ENCODE measurements at places on chromosomes 2 and 18. TPM values are rescaled to one million over a fixed set of nuclear protein-coding genes. Genes with fewer than 3 reads are reported as not detected.
A peak's percentile ranks its signal among the peaks of the same experiment; 100 is the strongest.

Gene SCN7A
- total RNA-seq, result 1.6 TPM

DNA sequence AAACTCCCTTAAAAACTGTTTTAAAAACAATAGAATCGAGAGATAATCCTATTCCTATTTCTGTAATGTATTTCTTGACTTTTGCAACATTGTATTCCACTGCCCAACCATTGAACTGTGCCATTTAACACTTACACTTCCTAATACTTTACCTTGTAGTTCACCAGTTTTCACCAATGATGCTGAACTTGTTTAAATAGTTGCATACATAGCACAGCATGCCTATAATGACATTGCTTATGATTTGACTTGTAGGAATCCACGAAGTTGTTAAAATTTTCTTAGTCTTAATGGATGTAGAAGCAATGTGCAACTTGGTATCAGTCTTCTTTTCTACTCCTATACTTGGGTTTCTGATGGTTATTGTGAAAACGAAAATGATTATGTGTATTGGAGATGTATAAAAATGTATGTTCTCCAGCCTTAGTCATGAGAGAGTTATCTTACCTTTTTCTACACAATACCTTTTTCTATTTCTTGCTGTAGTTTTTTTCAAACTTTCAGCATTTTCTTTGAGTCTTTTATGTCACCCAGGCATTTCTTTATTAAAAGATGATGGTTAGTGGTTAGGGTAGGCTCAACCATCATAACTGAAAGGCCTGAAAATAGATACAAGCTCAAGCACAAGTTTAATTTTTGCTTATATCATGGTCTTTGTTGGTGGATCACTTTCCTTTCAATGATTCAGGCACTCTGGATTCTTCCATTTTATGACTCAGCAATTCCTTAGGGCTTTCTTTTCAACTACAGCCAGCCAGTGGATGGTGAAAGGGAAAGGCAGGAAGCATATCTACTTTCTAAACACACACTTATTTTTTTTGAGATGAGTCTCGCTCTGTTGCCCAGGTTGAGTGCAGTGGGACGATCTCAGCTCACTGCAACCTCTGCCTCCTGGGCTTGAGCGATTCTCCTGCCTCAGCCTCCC lies 9.4 kb downstream of the GPD2 start:
- DNase-seq, result no peak

Gene BMP10
- total RNA-seq, result not detected

Gene PLCL1
- 10.6 TPM for total RNA-seq

GRCh38 chr2:226114436-226114835 lies 685.2 kb downstream of the IRS1 start:
- DNase-seq, result no peak

- no peak for DNase-seq
Measured at GRCh38 chr2:133599811-133600210, 31.5 kb upstream of the NCKAP5 start.

DNA sequence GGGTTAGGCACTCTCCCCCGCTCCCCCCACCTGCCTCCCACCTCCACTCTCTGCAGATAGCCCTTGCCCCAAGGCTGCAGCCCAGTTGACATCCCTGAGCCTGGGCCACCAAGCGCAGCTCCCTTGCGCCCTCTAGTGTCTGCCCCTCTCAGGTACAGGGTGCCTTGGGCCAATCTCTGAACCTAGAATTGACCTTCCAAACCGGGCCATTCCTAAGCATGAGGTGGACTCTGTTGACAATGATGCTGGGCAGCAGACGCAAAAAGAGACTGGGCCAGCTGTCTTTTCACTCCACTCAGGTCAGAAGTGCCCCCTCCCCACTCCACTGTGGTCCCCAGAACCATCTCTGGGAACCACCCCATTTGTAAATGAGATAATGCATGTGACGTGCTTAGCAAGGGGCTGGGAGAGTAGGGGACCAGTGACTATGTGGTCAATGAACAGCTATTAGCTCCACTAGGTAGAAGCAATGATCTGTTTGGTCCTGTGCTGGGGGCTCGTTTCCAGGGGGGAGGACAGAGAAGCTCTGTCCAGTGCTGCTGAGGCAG lies 43.3 kb upstream of the PLB1 start:
- DNase-seq, result peak; percentile 79

DNA sequence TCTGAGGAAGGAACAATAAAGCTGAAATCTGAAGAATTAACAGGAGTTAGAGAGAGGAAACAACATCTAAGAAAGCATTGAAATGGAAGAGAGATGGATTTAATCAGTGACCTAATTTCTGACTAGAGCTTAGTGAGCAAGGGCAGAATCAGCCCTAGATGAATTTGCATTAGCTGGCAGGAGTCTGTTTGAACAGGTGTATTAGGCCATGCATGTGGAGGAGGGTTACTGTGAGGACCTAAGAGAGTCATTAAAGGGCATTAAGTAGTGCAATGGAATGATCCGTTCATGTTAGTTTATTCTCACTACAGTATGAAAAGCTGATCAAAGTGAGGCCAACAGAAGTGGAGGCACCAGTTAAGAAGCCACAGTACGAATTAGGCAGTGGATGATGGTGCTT lies 285.3 kb downstream of the GRB14 start:
- DNase-seq, result no peak

GRCh38 chr2:71362447-71362846 lies 30.9 kb downstream of the ZNF638 start:
- no peak for DNase-seq

Gene XDH
- 75.4 TPM for total RNA-seq

DNA sequence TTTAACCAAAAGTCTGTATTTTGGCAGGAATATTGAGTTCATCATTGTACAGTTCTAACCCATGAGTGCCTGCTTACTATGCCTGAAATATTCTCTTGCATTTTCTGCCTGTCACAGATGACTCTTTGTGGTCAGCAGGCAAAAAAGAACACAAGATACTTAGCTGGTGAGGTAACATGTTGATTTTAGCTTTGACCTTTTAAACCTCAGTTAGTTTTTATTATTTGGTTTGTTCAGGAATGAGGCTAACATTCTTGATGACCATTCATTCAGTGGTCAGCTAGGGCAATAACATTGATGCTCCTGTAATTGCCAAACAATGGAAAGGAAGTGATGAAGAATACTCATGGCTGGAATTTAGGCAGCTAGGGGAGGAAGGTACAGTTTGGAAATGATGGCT lies 491.2 kb downstream of the PIK3C3 start:
- no peak for DNase-seq

DNA sequence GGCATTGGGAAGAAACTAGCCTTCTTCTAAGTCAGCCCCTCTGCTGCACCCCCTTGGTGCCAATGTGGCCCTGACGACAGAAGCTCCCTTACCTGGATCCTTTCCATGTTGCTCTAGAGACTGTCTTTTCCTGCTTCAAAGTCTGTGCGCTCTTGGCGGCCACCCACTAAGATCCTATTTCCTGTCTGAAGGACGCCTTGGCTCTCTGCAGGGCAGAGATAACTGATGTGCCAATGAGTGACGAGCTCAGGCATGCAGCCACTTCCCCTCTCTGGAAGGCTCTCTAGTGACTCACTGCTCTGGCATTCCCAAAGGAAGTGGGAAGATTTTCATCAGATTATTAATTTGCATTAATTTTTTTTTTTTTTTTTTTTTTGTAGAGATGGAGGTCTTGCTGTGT lies 273.5 kb downstream of the CDH20 start:
- peak; percentile 33 for DNase-seq

DNA sequence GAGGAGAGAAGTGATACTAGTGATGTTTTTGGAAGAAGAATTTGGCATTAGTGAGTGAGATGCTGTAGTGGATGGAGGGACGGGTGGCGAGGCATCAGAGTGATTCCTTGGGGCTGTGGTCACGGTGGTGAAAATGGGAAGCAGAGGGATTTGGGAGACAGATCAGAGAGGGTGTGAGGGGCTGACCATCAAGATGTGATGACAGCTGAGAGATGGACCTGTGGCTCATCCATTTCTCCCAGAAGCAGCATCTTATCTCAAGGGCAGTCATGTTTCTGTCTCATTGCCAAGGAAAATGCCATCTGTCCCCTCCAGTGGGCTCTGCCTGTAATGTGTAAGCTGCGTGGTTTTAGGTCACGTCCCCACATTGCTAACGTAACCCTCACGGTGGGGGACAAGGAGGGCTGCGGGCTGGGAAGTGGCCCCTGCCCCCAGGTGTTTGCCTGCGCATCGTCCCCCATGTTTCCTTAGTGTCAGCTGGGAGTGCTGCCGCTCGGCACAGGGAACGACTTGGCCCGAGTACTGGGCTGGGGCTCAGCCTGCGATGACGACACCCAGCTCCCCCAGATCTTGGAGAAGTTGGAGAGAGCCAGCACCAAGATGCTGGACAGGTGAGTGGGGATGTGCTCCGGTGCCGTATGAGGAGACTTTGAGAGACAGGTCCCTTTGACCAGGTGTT lies 91.0 kb downstream of the DGKD start:
- no peak for DNase-seq

GRCh38 chr2:182393270-182393760 lies 33.5 kb downstream of the PDE1A start:
- DNase-seq, result no peak

DNA sequence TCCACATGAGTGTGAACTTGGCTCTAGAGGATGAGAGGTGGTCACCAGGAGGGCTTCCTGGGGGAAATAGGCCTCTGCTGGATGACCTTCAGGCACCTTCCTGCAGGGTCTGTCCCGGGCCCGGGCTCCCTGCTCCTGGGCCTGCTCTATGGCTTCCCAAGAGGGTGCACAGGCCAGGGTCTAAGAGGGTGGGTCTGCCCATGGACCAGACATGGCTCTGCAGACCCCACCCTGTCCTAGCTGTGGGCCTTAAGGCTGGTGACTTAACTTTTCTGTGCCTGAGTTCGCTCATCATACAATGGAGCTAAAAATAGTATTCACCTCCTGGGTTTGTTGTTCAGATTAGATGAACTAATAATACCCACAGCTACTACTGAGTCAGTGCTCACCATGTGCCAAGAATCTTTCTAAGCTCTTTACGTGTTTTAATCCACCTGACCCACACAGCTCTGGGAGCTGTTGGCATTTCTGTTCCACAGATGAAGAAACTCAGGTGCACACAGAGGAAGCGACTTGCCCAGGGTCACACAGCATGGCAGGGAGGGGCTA lies 14.4 kb downstream of the INHBB start:
- no peak for DNase-seq

DNA sequence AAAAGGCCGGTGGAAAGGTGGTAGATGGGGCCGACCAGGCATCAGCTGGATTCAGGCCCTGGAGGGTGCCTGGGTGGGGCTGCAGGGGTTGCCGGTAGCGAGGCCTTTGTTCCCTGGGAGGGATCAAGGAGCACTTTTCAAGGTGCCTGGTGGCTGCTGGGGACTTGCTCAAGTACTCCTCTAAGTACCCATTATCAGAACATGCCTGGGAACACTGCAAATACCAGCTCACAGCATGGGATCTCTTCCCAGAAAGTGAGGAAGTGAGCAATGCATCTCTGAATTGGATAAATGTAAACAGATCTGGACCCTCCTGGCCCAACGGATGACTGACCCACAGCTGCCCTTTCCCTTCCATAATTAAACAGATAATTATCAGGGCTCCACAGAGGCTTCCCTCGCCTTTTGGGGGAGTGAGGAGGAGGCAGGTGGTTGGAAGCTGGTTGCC lies 210.5 kb downstream of the SH3RF3 start:
- DNase-seq, result no peak

- no peak for DNase-seq
Measured at GRCh38 chr18:37534627-37535026, 31.0 kb downstream of the CELF4 start.

GRCh38 chr18:51543658-51544155 lies 346.2 kb upstream of the MEX3C start:
- no peak for DNase-seq

DNA sequence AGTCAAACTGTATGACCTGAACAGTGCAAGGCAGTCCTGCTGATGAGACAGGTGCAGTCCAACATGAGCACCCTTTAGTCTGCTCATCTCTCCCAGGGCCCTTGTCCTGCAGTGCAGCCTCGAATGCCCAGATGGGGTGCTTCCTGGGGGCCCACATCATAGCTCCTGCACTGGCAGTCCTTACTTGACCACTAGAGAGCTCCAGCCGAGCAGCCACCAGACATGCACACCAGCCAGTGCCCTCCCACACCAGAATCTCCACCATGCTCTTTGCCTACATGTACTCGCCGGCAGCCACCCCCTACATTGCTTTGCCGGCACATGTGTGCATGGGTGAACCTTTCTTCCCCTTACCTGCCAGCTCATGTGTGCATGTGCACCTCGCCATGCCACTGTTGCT lies 188.8 kb upstream of the GULP1 start:
- no peak for DNase-seq

Gene EMILIN2
- total RNA-seq, result 13.3 TPM

DNA sequence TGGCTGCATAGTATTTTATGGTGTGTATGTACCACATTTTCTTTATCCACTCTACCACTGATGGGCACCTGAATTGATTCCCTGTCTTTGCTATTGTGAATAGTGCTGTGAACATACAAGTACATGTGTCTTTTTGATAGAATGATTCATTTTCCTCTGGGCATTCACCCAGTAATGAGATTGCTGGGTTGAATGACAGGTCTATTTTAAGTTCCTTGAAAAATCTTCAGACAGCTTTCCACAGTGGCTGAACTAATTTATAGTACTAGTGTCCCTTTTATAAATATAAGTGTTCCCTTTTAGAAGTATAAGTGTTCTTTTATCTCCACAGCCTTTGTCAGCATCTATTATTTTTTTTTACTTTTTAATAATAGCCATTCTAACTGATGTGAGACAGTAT lies 303.9 kb upstream of the EPHA4 start:
- DNase-seq, result no peak

GRCh38 chr2:109440499-109441156 lies 173.1 kb downstream of the SEPTIN10 start:
- DNase-seq, result no peak

Measured in mucosa of descending colon (tissue), 3 donors.